Epithelial cell of umbilical artery (primary cell): ENCODE measurements at places on chromosomes 3 and 15. TPM values are rescaled to one million over a fixed set of nuclear protein-coding genes. Genes with fewer than 3 reads are reported as not detected.

The LRRIQ4 gene
- not detected in 2 replicates for total RNA-seq

The ZBBX gene
- under 0.01 TPM in 1 of 2 replicates, not detected in the other for total RNA-seq

The WDR49 gene
- total RNA-seq: 0.15 and 0.32 TPM in 2 replicates

The ZBED2 gene
- not detected in 2 replicates for total RNA-seq

The PDZRN3 gene
- total RNA-seq: 0.46 and 0.65 TPM in 2 replicates

The EFHB gene
- 0.65 TPM in 1 of 2 replicates, not detected in the other for total RNA-seq

The CACNA1D gene
- not detected in 2 replicates for total RNA-seq
